HT1080 (cell line): ENCODE measurements at places on chromosomes 11 and 22.

- DNase-seq: no peak
These were observed 17.1 kb downstream of the CFAP300 start for GRCh38 chr11:102064316-102064715.

DNA sequence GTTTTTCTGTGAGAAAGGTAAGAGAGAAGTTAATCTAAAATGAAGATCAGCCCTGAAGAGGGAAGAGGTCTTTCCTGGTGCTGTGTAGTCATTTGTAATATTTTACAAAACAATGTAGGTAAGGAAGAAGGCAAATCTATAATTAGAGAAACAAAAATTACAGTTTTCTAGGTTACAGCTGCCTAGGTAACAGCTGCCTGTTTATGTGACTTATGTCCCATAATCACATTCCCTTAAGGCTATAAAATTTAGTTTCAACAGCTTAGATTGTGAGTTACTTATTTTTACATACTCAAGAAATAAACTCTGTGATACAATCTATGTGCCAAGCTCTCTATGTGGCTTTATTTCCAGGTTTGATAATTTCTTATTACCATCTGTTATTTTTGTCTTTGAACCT lies 19.8 kb downstream of the LUZP2 start:
- no peak for DNase-seq

- DNase-seq: no peak
These were observed 7.3 kb downstream of the UBE2L6 start for GRCh38 chr11:57560146-57560545.

GRCh38 chr11:13036235-13036634 lies 27.1 kb downstream of the RASSF10 start:
- DNase-seq: no peak
